ENCODE measurements at places on chromosomes 1 and 21. TPM values are rescaled to one million over a fixed set of nuclear protein-coding genes. Genes with fewer than 3 reads are reported as not detected.

SLC44A3 gene
- polyA plus RNA-seq: 4.1 TPM

ASCL5 gene
- polyA plus RNA-seq: 0.32 TPM

RAB42 gene
- 7.1 TPM for polyA plus RNA-seq

HTR6 gene
- polyA plus RNA-seq: not detected

BSND gene
- polyA plus RNA-seq: 0.04 TPM

FAM151A gene
- 0.34 TPM for polyA plus RNA-seq

TNFRSF1B gene
- 11.8 TPM for polyA plus RNA-seq

KIAA1614 gene
- polyA plus RNA-seq: 12.3 TPM

PIK3C2B gene
- polyA plus RNA-seq: 27.6 TPM

PGLYRP4 gene
- not detected for polyA plus RNA-seq

TMEM52 gene
- 91.6 TPM for polyA plus RNA-seq

MPL gene
- 0.22 TPM for polyA plus RNA-seq

DNA sequence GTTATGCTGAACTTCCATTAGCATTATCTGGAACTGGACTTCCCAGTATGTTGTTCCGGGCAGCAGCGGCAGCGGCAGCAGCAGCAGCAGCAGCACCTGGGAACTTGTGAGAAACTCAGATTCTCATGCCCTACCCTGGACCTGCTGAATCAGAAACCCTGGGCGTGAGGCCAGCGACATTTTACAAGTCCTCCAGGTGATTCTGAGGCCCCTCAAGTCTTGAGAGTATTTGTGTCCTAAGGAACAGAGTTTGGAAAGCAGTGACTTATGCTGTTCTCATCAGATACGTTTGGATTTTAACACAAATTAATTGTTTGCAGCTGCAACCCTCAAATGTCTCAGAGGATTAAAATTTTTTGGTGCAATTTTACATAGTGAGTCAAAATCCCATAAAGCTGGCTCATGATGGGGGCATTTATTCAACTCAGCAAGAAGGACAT lies 157.2 kb upstream of the KAZN start:
- DNase-seq: no peak

- DNase-seq: no peak
These were observed 83.0 kb downstream of the RYR2 start for GRCh38 chr1:237124856-237125462.

DNA sequence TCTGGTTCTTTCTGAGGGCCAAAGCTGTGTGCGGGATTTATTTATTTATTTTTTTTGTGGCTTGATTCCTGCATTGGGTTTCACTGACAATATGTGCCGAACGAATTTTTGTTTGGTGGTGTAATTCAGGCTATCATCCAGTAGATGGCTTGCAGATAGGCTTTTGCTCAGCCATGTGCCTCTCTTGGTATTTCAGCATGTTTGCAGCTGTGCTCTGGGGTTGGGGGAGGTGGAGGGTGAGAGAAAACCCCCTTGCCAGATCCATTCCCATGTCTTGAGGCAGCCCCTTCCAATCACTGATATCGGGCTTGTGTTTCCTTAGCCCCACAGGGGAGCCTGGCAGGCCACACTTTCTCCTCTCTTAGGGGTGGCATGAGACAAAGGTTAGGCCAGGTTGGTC lies 302.4 kb downstream of the PTGER3 start:
- no peak for DNase-seq

GRCh38 chr1:87515781-87516180 lies 187.1 kb downstream of the LMO4 start:
- no peak for DNase-seq

DNA sequence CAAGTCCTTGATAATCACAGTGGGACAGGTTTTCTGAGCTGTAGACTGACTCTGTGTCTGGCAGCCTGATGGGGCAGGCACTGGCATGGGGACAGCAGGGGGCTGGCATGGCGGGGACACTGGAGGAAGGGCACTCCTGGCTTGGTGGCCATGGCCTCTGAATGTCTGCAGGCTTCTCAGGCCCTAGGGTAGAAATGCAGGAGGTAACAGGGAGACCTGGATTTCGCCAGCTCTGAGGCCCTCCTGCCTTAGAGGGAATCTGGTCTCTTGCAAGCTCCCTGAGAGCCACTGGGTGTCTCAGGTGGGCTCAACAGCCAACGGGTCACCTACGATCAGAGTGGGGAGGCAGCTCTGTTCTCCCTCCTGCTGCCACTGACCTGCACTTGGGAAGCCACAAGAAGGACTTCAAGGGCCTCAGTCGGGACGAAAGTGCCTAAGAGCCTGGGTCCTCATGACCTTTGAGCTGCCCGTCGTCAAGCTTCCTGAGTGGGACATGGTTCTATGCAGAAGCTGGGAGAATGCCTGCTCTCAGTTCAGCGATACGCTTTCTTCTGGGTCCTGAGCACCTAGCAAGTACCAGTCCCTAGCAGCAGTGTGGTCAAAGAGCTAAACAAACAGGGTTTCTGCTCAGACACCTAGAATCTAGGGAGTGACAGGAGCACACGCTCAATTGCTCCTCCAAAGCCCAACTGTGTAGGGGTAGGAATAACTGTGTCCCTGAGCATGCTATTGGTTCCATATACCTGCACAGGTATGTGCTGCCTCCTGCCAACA lies 569.0 kb downstream of the PTPRU start:
- DNase-seq: no peak

- DNase-seq: no peak
These were observed 23.1 kb upstream of the PKP1 start for GRCh38 chr1:201260236-201260590.

DNA sequence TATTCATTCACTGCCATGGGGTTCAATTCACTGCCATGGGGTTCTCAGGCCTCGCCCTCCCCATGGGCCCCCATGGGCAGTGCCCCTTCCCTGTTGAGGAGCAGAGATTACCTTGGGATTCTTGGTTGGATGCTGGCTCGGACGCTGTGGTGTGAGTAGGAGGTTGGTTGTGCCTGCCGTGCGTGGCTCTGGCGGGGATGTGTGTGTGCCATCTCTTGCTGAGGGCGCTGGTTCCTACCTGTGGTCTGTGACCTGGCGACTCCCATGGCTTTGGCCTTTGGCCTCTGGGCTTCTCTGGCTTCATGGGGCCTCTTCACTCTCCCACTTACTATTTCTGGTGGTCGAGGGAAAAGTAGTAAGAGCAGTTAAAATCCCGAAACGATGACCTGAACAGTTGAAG lies 42.1 kb downstream of the PCNT start:
- DNase-seq: no peak

- DNase-seq: no peak
These were observed 13.1 kb downstream of the SDCCAG8 start for GRCh38 chr1:243268751-243269460.

DNA sequence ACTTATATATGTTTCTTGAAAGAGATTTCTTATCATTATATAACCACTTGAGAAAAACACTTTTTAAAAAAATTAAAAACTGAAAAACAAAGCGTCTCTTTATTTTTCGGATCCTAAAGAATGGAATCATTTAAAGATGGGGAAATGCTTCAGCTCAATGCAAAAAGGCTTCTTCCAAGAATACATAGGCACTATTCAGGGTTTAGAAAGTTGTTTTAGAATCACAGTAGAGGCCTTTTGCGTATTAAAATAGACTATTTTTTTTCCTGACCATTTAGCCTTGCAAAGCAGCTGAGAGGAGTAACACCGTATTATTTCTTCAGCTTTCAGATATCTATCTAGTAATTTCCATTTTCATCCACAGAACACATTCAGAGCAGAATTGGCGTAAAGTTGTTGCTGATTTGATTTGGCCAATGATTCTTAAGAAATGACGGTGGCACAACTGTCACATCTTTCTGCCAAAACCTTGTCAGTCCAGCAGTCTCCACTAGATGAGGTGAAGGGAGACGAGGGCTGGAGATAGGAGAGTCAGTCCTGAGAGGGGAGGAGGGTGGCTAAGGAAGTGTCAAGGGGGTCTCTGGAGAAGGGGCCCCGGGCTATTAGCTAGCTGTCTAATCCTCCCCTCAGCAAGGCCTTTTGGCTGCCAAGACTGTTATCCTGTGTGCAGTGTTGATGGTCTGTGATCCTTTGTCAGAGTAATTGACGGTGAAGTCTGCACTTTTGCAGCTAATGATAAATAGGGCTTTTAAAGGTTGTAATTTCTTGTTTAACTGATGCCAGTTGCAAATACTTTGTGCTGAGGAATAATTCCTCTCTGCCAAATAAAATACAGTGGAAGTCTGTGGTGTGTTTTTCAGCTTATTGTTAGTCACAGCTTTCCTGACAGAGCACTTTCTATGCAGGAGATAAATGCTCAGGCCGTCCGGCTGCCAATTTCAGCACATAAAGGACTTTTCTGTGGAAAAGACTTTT lies 34.7 kb downstream of the PRRX1 start:
- DNase-seq: no peak

DNA sequence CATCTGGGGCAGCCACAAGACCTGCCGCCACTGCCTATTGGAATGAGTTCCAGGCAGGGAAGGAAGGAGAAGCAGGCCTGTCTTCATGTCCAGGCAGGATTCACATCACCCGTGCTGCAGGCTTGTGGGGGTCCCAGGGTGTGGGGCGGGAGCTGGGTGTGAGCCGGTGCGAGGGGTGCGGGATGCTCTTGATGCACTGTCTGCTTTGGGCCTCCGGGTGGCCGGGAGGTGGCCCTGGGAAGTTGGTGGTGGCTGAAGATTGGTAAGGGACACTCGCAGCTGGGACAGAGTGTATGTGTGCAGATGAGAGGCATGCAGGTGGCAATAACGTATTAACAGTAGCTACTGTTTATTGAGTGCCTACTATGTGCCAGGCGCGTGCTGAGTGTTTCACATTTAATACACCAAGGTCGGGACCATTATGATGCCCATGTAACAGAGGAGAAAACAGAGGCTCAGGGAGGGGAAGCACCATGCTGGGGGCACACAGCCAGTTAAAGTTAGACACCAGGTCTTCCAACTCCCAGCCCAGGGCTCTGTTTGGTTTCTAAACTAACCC lies 3.3 kb downstream of the CROCC start:
- no peak for DNase-seq

GRCh38 chr1:191176131-191176530 lies 698.5 kb upstream of the BRINP3 start:
- no peak for DNase-seq

- no peak for DNase-seq
These were observed 2.4 kb downstream of the ECHDC2 start for GRCh38 chr1:52919051-52919722.

DNA sequence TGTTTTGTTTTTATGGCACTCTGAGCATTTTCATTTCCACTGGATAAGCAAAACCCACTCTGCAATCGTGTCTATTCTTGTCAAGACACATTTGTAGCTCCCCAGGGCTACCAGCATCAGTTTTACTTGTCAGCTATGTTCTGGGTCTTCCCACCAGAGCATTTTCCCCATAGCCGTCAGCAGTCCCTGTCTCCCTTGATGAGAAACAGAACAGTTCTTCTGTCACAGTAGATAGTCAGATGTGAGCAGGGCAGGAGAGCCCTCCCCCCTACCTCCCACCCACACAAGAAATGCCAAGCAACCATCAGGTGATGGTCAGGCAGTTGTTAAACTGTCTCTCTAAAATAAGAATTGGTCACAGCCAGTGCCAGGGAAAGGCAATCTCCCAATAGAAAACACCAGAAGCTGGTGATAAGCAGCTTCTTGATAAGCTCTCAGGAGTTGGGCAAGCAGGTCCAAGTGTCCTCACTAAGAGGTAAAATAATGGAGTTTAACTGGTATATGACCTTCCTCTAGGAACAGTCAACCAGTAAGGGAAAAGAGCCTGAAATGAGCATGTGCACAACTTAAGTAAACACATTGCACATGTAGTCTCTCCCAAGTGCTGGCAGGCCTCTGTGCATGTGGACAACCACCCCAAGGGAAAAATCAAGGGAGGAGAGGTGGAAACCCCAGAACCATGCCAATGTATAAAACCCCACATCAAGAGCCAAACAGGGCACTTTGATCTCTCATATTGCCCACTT lies 208.2 kb downstream of the S1PR1 start:
- no peak for DNase-seq

- no peak for DNase-seq
These were observed 55.2 kb upstream of the KAZN start for GRCh38 chr1:14543191-14543840.

GRCh38 chr1:110857964-110858948 lies 14.7 kb upstream of the CD53 start:
- DNase-seq: no peak

- DNase-seq: no peak
These were observed 200.7 kb upstream of the RAB4A start for GRCh38 chr1:229070168-229070567.

DNA sequence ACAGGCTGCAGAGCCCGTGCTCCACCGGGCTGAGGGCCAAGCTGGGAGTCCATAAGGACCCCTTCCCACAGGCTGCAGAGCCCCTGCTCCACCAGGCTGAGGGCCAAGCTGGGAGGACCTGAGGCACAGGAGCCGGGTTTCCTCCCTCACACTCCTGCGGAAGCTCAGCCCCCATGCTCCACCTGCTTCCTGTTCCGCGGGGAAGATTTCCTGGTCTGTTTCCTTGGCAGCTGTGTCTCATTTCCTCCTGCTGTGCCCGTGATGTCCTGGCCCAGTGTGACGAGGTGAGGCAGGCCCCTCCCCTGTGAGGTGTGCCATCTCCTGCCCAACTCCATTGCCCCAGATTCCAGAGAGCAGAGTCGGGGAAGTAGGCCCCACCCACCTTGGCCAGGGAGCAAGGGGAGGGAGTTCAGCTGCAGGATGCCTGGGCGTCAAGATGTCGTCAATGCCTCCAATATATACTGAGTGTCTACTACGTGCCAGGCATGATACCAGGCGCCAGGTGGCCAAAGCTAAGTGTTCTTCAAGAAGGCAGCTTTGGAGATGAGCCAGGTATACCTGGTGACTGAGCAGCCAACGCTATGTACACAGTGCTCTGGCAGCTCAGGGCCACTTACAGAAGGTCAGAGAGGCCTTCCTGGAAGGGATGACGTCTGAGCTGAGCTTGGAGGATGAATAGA lies 58.8 kb downstream of the NAV1 start:
- no peak for DNase-seq

- DNase-seq: no peak
These were observed 1.2 kb downstream of the SCAF4 start for GRCh38 chr21:31730712-31731055.

DNA sequence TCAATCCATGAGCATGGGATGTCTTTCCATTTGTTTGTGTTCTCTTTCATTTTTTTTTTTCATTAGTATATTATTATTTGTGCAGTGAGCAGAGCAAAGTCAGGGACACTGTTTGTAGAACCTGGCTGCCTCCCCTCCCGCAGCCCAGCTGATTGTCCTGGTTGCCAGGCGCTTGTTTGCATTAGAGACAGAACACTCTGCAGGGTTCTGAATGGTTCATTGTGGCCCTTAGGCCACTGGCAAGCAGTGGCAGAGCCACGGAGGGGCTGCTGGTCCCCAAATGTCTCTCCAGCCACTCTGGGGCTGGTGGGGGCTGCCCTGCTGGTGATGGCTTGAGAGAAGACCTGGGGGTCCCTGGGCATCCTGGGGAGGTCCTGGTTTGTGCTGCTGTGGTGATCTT lies 29.0 kb downstream of the ETS2 start:
- DNase-seq: no peak

- no peak for DNase-seq
These were observed 43.0 kb upstream of the TMEM61 start for GRCh38 chr1:54937469-54937868.

GRCh38 chr1:103058391-103058790 lies 49.9 kb downstream of the COL11A1 start:
- DNase-seq: no peak

Measured in forelimb muscle (tissue), 1 donor.